Activated CD4-positive, CD25-positive, alpha-beta regulatory T cell treated with anti-CD3 and anti-CD28 coated beads, Interleukin-2, amount 50 U/mL, for 72 hours (primary cell): ENCODE measurements at places on chromosomes 12 and 14.

DNA sequence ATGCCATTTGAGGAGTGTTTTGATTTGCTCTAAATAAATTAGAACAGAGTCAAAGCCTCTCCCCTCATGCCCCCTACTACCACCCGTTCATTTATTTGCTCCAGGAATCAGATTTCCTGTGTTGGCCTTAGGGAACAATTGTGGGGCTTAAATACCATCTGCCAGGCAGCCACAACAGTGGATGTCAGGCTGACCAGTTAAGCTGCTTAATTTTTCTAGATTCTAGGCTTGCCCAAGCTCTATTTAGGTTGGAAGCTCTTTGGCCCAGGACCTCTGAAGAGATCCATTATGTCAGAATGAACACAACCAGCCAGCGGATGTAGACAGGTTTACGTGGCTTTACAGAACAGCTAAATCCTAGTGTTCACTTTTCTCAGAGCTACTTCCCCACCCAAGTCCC lies 1.0 kb upstream of the TIMELESS start:
- no peak for DNase-seq

GRCh38 chr12:49842519-49843352 lies at the start of gene BCDIN3D:
Gene BCDIN3D (minus strand): TSS chr12:49843106. CDS start chr12:49843087, 19 bp downstream.
- peak; percentile 93 for DNase-seq

- no peak for DNase-seq
Measured at GRCh38 chr14:100072783-100073346, 7.6 kb downstream of the EVL start.

DNA sequence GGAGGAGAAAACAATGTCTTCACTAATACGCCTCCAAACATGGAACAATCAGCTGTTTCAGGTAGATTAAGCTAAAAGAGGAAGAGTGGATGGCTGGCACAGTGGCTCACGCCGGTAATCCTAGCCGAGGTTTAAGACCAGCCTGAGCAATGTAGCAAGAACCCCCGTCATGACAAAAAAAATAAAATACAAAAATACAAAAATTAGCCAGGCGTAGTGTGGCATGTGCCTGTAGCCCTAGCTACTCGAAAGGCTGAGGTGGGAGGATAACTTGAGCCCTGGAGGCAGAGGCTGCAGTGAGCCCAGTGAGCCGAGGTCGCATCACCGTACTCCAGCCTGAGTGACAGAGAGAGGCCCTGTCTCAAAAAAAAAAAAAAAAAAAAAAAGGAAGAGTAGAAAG lies 1.2 kb upstream of the MED13L start:
- DNase-seq: no peak

DNA sequence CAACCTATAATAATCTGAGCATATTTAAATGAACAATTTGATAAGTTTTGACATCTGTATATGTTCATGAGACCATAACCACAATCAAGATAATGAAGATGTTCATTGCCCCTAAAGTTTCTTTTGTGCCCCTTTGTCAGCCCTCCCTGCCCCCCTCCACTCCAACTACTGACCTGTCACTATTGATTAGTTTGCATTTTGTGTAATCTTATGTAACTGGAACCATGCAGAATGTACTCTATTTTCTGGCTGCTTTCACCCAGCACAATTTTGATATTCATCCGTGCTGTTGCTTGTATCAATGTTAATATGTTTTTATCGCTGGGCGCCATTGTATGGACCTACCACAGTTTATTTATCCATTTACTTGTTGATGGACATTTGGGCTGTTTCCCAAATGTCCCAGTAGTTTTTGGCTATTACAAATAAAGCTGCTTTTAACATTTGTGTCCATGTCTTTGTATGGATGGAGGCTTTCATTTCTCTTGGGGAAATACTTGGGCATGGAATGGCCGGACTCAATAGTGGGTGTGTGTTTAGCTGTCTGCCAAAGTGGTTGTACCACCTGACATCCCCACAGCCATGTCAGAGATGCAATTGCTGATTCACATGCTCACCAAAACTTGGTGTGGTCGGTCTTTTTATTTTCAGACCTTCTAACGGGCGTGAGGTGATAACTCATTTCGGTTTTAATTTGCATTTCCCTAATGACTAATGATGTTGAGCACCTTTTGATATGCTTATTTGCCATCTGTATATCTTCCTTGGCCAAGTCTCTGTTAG lies 38.9 kb downstream of the EML1 start:
- no peak for DNase-seq

DNA sequence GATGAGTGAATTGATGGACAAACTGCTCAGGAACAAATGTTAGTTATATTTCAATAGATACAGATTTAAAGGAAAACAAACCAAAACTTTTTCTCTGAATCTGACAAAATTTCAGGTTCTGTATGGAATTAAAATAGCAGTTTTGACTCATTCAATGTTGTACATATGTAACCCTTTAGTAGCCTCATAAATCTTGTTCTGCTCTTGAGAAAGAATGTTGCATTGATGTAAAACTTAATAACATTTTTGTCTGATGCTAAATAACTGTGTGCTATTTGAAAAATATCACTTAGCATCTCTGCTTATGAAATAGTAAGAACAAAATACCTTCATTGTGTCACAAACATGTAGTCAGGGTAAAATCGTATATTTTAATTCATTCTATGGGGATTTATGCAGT lies 168.9 kb upstream of the NOVA1 start:
- DNase-seq: no peak

DNA sequence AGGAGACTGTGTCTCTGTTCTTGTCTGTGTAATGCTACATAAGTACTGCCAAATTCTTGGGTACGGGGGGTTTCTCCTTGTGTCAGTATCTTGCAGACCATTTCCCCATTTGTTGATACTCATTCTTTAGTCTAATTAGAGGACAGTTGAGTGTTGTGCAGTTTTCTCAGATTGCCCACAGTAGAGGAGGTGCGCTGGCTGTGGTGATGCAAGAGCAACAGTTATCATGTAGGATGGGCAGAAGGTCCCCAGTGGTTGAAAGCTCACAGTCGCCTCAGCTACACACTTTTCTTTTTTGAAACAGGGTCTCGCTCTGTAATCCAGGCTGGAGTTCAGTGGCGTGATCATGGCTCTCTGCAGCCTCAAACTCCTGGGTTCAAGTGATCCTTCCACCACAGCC lies 37.8 kb upstream of the ATP2A2 start:
- DNase-seq: no peak
